Aorta (tissue), 5 donors: ENCODE measurements at places on chromosomes 4 and X. TPM values are rescaled to one million over a fixed set of nuclear protein-coding genes. Genes with fewer than 3 reads are reported as not detected.

Gene KLHL4
- 1.2 TPM for total RNA-seq

Gene FAM184B
- total RNA-seq = not detected

DNA sequence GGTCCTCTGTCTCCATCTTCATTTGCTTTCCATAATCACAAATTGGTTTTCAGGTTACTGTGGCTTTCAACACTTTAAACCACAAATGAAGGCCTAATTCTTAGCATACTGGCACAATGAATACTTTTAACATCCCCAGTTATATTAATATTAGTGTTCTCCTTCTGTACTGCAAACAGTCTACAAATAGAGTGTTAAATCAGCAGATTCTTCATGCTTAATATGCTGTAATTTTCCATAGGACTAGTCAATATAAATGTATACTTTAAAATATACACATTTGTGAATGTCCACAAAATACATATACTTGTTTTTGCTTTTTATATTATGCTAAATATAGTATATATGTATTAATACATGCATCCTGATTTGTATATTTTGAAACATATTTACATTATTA, 72.6 kb downstream of the SH3RF1 start:
- no peak for DNase-seq
- no peak overlapping the region for H3K4me3 ChIP-seq
- no peak overlapping the region for H3K27ac ChIP-seq

- DNase-seq = no peak
- no peaks in the 10 kb centered on the region for H3K36me3 ChIP-seq
- H3K4me3 ChIP-seq = no peak overlapping the region
- H3K27me3 ChIP-seq = no peaks in the 10 kb centered on the region
These were observed 52.9 kb downstream of the TRIM2 start for GRCh38 chr4:153257151-153257620.

- no peaks in the 10 kb centered on the region for H3K4me1 ChIP-seq
- DNase-seq = no peak
- H3K27ac ChIP-seq = no peak overlapping the region
- no peak overlapping the region for H3K4me3 ChIP-seq
- H3K36me3 ChIP-seq = no peaks in the 10 kb centered on the region
These were observed 110.3 kb downstream of the SHROOM3 start for GRCh38 chr4:76545226-76545884.

DNA sequence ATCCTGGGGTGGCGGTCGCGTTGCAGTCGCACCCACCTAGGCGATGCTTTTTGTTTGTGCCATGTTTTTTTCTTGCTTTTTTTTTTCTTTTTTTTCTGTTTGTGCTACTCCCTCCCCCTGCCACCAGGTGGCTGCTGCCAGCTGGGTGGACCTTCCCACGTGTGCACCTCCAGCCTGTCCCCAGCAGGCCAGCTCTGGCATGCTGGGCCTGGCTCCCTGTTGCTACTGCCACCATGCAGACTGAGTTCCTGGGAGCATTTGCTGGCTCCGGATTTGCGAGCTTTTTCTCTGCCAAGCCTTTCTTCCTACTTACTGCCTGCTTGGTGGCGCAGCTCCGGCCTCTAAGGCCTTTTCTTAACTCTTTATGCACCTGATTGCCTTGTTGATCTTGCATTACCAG, 161.2 kb upstream of the WDFY3 start:
- H3K36me3 ChIP-seq = no peaks in the 10 kb centered on the region
- no peaks in the 10 kb centered on the region for H3K4me1 ChIP-seq
- H3K4me3 ChIP-seq = no peak overlapping the region
- no peaks in the 10 kb centered on the region for H3K27me3 ChIP-seq

- H3K27me3 ChIP-seq = no peaks in the 10 kb centered on the region
- no peaks in the 10 kb centered on the region for H3K36me3 ChIP-seq
- no peaks in the 10 kb centered on the region for H3K4me1 ChIP-seq
- H3K27ac ChIP-seq = no peak overlapping the region
- no peak for DNase-seq
- H3K4me3 ChIP-seq = no peak overlapping the region
These were observed 75.7 kb downstream of the SH2D1A start for GRCh38 chrX:124421898-124422655.
